ENCODE measurements at places on chromosomes 16 and 17.

- peak; percentile 54 for DNase-seq
Measured at GRCh38 chr16:69481901-69482341, 57.5 kb downstream of the CYB5B start.

DNA sequence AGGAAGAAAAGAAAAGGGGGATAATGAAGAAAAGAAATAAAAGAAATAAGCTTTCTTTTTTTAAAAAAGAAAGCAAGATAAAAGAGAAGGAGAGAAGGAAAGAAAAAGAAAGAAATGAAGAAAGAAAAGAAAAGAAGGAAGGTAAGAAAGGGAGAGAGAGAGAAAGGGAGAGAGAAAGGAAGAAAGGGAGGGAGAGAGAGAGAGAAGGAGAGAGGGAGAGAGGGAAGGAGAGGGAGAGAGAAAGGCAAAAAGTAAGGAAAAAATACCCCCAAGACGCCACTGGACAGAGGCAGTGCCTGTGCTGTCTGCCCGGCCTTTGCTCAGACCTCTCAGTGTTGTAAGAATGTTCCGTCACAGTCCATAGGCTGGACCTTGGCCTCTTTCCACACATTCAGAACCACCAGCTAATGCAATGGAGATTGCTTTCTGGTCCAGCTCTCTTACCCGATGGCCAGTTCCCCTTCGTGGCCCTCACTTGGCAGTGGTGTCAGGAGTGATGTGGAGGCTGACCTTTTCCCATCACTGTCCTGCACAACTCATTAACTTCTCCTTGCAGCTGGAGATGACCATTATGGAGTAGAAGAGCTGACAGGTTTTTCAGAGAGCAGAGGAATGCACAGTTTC, 14.3 kb upstream of the HNF1B start:
- DNase-seq, result no peak

- DNase-seq, result no peak
Measured at GRCh38 chr16:12677502-12677901, 126.2 kb downstream of the CPPED1 start.

DNA sequence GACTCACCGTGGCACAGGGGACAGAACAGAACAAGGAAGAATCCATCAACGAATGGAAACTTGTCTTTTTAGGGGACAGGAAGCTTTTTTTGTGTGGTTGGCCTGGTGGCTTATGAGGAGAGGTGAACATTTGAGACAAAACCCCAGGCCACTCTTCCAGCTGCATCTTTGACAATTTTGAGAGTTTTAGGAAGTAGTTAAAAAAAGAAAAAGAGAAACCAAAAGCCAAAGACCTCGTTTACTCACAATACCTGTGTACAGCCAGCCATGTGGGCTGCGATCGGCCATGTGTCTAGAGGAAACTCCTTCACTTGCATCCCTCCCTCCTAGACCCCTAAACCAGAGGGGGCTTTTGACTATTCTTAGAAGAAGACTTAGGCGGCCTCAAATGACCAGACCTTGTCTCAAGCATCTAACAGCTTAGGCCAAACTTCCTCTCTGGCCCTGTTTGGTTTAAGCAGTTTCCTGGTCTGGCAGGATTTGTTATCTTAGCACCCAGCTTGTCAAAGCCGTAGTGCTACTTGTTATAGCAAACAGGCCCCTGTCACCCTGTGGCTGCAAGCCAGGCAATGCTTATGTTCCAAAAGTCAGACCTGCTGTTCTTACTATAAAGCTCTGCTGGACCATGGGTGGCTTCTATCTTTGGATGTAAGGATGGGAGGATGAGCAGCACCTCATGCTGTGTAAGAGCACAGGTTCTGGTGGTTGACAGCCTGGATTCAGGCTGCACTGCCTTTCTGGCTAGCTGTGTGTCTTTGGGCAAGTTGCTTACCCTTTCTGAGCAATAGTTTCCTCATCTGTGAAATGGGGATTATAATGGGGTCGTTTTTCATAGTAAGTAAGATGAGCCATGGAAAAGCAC, 17.7 kb downstream of the KSR1 start:
- DNase-seq, result no peak

DNA sequence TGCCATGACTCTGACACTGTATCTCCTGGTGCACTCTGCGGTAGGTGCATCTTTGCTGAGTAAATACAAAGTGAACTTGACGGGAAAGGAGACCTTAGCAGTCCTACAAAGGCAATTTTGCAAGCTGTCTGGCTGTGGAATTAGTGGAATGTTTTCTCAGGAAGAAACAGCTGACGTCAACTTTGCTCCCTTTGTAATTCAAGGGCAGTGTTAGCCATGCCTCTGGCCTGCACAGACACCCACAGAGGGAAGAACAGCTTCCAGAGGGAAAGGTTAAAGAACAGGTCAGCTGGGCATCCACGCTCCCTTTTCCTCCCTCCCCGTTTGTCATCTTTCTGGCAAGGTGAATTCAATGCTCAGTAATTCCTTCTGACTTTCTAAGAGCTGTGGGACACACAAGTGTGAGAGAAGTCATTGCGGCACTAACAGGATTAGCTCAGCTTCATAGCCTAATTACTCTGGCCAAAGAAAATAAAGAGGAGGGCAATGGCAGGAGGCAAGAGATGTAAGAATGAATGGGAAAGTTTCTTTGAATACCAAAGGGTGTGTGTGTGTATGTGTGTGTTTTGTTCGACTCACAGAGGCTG, 476.9 kb upstream of the GOT2 start:
- DNase-seq, result no peak

- DNase-seq, result no peak
Measured at GRCh38 chr16:84085773-84086172, 31.0 kb downstream of the MBTPS1 start.

GRCh38 chr16:24113115-24113745, 142.9 kb upstream of the CACNG3 start:
- no peak for DNase-seq

- no peak for DNase-seq
Measured at GRCh38 chr17:69997332-69997731, 77.7 kb upstream of the KCNJ16 start.

GRCh38 chr17:77598241-77598620, 360.3 kb upstream of the TNRC6C start:
- no peak for DNase-seq

DNA sequence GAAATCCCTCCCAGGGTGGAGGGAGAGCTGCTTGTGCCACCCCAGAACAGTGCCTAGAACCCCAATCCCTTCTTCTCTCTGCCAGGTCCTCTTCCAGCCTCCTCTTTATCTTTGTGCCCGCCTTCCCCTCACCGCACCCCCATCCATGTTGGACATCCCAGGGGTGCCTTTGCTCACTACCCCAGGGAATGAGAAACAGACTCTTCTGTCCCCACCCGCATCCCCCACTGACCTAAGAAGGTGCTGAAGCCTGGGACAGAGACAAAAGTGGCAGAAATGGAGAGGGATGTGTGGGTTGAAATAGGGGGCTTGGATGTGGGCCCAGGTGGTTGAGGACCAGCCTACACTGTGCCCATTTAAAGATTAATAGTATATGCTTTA, 17.0 kb downstream of the ALOX15B start:
- DNase-seq, result no peak

- DNase-seq, result peak; percentile 27
Measured at GRCh38 chr17:1055751-1056645, 59.1 kb downstream of the TIMM22 start.

- no peak for DNase-seq
Measured at GRCh38 chr17:68356520-68356919, 65.2 kb downstream of the ARSG start.

DNA sequence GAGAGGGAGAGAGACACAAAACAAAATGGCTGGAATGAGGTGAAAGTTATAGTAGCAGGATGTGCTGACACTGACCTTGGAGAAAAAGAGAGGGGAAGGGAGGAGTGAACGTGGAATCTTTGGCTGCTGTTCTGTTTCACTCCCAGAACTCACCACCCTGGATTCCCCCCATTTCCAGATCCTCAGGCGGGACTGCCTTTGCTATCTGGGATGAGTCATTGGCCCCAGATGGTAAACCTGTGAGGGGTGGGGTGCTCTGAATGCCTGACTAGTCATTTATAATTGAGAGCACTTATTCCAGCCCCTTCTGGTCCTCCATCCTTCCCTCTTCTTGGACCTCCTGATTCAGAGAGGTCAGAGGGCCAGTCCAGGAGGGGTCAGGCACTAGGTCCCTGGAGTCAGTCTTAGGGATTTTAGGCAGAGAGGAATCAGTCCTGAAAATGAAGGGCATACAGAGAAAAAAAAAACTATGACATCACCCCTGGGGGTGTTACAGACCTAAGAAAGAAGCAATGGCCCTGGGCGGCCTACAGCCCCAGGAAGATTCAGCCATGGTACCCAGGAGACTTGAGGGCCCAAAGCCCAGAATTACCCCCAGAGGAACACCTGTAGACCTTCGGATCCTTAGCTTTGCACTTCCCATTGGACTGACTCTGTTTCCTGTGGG, 2.2 kb upstream of the ZG16 start:
- no peak for DNase-seq

GRCh38 chr17:81322271-81323082, 27.4 kb upstream of the SLC38A10 start:
- no peak for DNase-seq

DNA sequence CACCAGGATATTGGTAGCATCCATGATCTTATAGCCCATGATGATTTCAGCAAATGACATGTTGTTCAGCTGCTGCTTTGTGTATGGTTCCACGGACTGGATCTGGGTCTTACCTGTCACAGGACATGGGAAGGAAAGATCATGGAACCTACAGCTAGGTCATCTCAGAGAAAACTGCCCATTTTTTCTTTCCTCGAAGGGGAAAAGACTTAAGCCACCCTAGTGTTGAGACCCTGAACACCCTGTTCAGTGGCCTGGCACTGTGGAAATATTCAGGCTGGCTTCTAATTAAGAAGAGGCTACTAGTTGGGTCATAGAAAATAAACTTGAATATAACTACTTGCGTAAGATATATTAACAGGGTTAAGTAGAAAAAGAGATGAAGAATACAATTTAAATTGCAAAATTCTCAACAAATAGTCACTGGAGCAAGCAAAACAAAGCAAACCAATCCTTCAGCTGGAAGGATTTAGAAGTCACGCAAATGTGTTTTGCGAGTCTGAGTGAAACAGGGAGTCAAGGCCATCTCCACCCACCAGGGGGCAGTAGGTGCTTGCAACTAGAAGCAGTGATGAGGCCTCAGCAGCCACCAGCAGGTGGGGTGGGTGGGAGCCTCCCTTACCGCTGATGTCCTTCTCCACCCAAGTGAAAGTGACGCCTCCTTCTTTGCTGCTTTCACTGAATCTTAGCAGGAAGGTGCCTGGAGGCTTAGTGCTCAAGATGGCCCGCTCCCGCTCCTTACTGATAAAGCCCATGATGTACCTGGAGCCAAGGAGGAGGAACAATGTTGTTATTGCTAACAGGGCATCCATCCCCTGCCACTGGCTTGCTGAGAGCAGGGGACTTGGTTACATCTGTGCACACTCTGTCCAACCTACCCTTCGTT, 34.3 kb downstream of the STAT5A start:
- DNase-seq, result peak; percentile 80

DNA sequence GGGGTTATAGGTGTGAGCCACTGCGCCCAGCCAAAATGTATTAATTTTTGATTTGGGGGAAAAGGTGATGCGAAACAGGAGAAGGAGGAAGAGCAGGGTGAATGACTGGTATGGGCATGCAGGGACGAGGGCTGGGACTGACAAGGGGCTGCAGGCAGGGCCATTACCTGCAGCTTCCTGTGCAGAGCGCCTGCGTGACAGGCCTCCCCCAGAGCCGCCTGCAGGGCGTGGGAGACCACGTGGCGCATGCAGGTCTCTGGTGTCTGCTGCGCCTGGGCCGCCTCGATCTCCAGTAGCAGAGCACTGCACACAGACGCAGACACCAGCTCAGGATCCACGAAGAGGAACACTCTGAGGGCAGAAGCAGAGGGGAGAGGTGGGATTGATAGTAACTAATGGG, 32.4 kb downstream of the PIK3R6 start:
- DNase-seq, result no peak

DNA sequence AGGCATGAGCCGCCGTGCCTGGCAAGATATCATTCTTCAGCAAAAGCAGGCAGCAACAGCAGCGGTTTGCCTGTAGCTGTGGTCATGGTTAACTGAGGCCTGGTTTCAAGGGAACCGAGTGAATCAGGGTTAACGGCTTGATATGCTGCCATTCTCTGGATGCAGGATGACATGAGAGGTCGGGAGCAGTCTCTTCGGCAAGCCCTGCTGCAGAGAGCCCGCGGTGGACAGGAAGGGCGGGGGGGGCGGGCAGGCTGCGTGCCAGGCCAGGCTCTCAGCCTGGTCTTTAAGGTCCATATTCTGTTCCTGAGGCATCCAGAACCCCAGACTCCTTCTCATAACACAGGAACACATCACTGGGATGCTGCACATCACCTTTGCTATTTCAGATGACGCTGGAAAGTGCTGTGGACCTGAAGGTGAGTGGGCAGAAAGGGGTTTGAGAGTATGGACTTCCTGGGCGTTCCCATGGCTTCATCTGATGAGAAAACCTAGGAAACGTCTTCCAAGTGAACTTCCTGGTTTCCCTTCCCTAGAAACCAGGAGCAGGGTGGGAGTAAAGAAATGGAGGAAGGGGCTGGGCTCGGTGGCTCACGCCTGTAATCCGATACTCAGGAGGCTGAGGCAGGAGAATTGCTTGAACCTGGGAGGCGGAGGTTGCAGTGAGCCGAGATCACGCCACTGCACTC, 165.6 kb upstream of the RPH3AL start:
- DNase-seq, result no peak

GRCh38 chr16:88503374-88503770, 50.3 kb downstream of the ZFPM1 start:
- DNase-seq, result no peak

DNA sequence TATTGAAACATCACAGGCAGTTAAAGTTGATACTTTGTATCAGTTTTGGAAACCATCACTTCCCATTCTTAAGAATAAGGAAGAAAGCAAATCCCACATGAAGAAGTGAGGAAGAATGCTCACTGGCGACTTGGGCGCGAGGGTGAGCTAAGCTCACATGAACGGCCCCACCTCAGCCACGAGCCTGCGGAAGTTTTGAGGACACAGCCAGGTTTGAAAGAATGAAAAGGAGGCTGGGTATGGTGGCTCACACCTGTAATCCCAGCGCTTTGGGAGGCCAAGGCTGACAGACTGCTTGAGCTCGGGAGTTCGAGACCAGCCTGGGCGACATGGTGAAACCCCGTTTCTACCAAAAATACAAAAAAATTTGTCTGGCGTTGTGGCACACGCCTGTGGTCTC, 110.3 kb upstream of the CHMP6 start:
- DNase-seq, result no peak

- DNase-seq, result no peak
Measured at GRCh38 chr17:61574542-61575351, 16.3 kb downstream of the NACA2 start.

GRCh38 chr17:1562176-1562643, 382 bp downstream of the PITPNA start:
- DNase-seq, result no peak

Measured in amygdala (tissue), 56 donors.